Activated CD4-positive, CD25-positive, alpha-beta regulatory T cell treated with anti-CD3 and anti-CD28 coated beads, Interleukin-2, amount 50 U/mL, for 72 hours (primary cell): ENCODE measurements at places on chromosomes 5 and 9.
A peak's percentile ranks its signal among the peaks of the same experiment; 100 is the strongest.

DNA sequence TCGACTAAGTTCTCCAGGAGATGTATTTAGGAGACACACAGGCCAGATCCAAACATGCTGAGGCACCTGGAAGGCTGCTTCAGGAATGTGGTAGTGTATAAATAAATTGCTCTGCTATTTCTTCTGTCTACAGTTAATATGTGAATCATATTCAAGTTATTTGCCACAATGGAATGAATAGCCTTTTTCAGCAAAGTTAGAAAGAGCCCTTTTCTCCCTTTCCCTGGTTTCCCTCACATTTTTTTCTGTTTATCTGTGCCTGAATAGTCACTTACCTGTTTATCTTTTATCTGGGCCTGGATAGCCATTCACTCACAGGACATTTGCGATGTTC lies 44.1 kb upstream of the CLINT1 start:
- DNase-seq = no peak

GRCh38 chr9:131523451-131524435 lies 7.3 kb downstream of the UCK1 start:
- no peak for DNase-seq

DNA sequence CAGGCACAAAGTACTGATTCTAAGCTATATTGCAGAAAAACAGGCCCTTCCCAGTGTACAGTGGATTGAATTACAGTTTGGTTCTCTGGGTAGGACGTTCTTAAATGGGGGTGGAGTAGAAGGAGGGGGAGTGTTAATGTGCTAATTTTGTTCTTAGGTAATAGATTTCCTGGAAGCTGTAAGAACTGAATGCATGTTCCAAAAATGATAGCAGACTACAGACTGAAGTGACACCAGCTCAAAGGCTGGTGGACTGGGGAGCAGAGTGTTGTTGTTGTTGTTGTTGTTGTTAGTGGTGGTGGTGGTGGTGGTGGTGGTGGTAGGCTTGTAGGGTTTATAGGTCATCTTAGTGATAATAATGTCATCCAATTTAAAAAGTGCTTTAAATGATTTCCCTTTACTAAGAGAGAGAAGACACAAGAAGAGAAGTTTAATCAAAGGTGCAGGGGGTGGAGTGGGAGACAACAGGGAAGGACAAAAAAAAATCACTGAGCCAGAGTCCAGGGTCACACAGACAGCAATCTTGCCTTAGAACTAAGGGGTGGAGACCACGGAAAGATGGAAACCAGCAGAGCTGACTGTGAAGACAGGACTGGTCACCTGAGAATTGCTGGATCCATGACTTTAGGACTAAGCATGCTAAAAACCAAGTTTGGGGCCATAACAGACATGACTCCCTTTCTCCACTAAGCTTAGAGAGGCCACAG lies 27.0 kb downstream of the TTLL11 start:
- no peak for DNase-seq

DNA sequence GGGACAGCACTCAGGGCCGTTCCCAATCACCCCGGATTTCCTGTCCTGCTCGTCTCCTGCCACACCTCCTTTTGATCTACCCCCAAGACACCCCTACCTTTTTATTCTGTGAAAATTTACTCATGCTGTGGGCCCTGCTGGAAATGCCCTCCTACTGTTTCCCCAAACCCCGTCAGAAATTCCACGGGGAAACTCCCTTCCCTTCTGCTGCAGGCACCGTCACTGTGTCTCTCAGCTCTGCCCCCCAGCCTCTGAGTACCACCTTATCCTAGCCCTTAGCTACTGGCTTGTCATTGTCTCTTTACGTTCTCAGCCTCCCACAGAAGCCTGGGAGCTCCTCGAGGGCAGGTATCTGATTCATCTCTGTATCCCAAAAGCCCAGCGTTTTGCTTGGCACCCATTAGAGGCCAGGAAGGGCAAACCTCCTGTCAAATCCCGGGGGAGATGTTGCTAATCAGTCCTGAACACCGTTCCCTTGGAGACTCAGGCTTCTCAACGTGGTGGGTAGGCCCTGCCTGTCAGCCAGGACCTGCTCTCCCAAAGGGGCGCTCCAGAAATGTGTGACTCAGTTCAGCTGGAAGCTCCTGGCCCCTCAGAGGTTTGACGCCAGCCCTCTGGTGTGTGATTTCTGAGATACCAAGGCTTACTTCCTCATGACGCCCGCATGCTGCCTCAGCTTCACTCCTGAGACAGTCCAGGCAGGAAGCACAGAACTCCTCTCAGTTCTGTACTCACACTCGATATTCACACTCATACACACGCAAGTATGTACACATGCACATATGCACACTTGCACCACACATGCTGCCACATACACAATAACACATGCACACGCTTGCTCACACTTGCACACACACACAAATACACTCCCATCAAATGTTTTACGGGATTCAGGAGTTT lies 50.7 kb upstream of the GRHPR start:
- DNase-seq = no peak

GRCh38 chr9:93657331-93658111 lies 81.1 kb downstream of the PHF2 start:
- peak; percentile 25 for DNase-seq

DNA sequence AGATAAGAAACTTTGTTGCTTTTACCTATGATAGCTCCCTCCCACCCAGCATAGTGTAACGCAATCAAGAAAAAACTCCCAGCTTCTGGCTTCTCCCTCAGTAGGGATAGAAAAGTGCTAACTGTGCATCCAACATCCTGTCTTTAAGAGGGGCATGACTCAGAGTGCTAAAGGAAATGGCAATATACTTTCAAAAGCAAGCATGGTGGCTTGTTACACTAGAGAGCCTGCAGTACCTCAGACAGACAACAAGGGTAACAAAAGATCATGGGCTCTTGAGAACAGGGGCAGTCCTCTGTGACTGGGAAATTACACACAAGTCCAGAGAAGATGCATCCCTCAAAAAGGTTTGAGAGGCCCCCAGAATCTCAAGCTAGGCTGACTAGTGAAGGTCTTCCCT lies 37.8 kb downstream of the PRELID2 start:
- DNase-seq = no peak

GRCh38 chr5:93717162-93717561 lies 24.2 kb downstream of the POU5F2 start:
- DNase-seq = no peak

DNA sequence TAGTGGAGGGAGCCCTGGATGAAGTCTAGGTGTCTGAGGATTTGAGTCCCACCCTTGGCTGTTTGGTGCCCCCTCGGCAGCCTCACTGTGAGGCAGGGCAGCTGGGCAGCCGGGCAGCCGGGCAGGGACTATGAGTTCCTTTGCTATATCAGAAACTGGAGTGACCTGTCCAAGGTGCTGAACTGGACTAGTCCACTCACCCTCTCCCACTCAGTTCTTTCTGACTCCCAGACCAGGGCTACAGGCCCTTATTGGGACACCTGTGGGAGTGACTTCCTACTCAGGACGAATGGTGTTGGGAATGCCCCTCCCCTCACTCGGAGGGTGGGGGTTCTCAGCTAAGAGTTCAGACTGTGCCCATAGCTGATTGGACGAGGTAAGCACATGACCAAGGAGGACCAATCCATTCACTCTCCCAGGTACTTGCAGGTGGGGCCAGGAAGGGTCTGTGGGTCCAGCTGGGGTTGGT lies 34.1 kb upstream of the RAPGEF1 start:
- DNase-seq = no peak

DNA sequence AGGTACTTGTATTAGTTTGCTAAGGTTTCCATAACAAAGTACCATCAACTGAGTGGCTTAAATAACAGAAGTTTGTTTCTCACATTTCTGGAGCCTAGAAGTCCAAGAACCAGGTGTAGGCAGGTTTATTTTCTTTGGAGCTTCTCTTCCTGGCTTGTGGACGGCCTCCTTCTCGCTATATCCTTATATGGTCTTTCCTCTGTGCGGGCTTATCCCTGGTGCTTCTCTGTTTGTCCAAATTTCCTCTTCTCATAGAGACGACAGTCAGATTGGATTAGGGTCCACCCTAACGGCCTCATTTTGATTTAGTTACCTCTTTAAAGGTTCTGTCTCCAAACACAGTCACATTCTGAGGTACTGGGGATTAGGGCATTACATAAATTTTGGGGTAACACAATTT lies 88.3 kb downstream of the RMI1 start:
- no peak for DNase-seq
